Daoy (cell line): ENCODE measurements at places on chromosomes 12 and 14. TPM values are rescaled to one million over a fixed set of nuclear protein-coding genes. Genes with fewer than 3 reads are reported as not detected.
A peak's percentile ranks its signal among the peaks of the same experiment; 100 is the strongest.

PPTC7 gene
- 4.4 and 8.8 TPM in 2 replicates for total RNA-seq

SLC17A8 gene
- not detected in 2 replicates for total RNA-seq

- DNase-seq: no peak
Observed at GRCh38 chr14:52352569-52352968, 38.5 kb downstream of the PTGER2 start.

DNA sequence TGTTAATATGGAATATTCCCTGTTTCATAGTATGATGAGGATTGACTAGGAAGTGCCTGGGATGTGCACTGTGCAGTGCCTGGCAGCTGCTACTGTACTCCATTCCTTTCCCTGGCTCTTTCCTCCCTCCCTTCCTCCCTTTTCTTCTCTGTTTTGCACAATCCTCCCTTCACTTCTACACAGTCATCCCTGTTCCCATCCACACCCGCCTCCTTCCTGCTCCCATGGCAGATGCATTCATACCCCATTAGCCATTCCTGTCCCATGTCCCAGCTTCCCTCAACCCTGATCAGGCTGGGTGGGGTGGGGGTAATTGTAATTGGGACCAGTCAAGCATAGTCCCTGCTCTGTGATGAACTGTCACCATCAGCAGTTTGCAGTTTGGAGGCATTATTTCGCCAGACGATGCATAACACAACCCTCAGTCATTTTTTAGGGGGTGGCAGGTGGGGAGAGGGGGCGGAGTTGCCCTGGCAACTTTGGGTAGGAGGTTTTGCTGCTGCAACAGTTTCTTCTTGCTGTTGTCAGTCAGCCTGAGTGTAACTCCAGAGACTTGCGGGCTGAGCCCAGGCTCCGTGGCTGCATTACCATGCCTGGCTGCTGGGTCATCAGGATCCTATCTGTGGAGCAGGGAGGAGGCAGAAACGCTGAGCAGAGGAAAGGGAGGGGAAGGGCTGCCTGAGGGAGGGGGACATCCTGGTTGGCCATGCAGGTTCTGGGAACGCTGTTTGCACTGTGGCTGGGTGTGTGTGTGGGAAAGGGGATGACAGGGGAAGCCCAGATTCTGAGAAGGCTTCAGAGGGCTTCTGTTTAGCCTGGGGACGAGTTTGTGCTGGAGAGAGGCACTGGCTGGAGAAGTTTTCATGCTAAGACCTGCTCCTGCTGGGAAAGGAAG is 4.1 kb upstream of the KRT84 start:
- DNase-seq: no peak

- DNase-seq: no peak
Observed at GRCh38 chr12:57150400-57151000, 3.1 kb upstream of the LRP1-AS start.

GRCh38 chr14:66624336-66624937 is 116.5 kb downstream of the GPHN start:
- peak; percentile 53 for DNase-seq

- DNase-seq: no peak
Observed at GRCh38 chr12:82326905-82327503, 31.2 kb downstream of the CCDC59 start.
